ENCODE measurements at places on chromosomes 7 and 10.

GRCh38 chr10:71868192-71868697, 17.2 kb upstream of the PSAP start:
- DNase-seq: no peak

GRCh38 chr10:4331150-4331549, 494.9 kb upstream of the AKR1E2 start:
- no peak for DNase-seq

GRCh38 chr10:132096863-132097478, 31.2 kb downstream of the JAKMIP3 start:
- no peak for DNase-seq

- no peak for DNase-seq
Observed at GRCh38 chr7:72335561-72336381, 76.4 kb downstream of the CALN1 start.

All from COR-L47 (cell line).